GM23248 (cell line): ENCODE measurements at places on chromosomes 6 and 20.

- peak overlapping the region; percentile 97 for H3K4me3 ChIP-seq
- DNase-seq: peak; percentile 92
- H3K4me1 ChIP-seq: peaks cover 14% of the 10 kb centered on the region
- peak overlapping the region; percentile 98 for H3K27ac ChIP-seq
These were observed 2.7 kb upstream of the C6orf62 start for GRCh38 chr6:24721461-24722215.

GRCh38 chr6:131199568-131200272 lies 64.5 kb downstream of the AKAP7 start:
- no peak overlapping the region for H3K4me3 ChIP-seq
- no peak overlapping the region for H3K27ac ChIP-seq
- DNase-seq: peak; percentile 77
- H3K27me3 ChIP-seq: no peaks in the 10 kb centered on the region
- H3K36me3 ChIP-seq: no peaks in the 10 kb centered on the region
- H3K4me1 ChIP-seq: no peaks in the 10 kb centered on the region

DNA sequence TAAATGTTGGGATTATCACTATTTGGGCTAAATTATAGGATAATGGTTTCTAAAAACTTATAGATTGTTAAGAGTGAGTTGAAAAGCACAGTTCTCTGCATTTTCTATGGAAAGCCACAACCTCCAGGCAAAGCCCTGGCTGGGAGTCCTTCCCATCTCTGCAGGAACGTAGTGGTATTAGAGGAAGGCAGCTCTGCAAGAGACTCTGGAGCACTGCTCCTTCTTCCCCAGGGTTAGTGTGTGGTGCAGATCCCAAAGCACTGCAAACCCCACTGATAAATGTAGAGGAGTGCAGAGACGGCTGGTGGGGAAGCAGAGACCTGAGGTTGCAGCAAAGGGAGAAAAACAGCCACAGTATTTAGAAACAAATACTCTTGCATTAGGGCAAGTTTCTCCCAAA lies 225.3 kb downstream of the TINAG start:
- no peak overlapping the region for H3K4me3 ChIP-seq
- DNase-seq: no peak
- H3K27ac ChIP-seq: no peak overlapping the region
- H3K36me3 ChIP-seq: no peaks in the 10 kb centered on the region
- H3K4me1 ChIP-seq: no peaks in the 10 kb centered on the region

DNA sequence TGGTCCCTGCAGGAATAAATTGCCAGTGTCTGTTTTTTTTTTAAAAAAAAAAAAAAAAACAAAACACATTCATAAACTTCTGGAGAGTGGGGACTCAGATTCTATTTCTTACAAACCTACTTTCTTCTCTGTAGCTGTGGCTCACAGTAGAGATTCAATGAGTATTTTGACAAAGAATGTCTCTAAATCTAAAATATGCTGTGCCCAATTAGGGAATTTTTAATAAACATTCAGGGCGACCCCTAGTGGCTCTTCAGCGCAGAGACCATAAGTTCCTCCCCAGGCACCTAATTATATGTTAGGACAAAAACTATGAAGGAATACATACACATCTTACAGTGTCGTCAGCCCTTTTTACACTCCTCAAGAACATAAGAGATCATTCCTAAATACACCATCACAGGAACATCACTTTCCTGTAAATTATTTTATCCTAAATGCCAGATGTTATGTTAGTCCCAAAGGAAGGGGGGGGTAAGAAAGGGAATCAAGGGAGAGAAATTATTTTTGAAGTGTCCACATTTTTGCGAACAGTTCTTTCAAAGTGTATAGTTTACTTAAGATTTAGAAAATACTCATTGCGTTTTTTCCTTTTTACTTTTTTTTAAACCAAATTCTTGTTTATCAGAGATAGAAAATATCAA lies 21.8 kb upstream of the NAA20 start:
- no peak overlapping the region for H3K4me3 ChIP-seq
- peaks cover 36% of the 10 kb centered on the region for H3K36me3 ChIP-seq
- H3K27me3 ChIP-seq: no peaks in the 10 kb centered on the region
- peak; percentile 78 for DNase-seq

DNA sequence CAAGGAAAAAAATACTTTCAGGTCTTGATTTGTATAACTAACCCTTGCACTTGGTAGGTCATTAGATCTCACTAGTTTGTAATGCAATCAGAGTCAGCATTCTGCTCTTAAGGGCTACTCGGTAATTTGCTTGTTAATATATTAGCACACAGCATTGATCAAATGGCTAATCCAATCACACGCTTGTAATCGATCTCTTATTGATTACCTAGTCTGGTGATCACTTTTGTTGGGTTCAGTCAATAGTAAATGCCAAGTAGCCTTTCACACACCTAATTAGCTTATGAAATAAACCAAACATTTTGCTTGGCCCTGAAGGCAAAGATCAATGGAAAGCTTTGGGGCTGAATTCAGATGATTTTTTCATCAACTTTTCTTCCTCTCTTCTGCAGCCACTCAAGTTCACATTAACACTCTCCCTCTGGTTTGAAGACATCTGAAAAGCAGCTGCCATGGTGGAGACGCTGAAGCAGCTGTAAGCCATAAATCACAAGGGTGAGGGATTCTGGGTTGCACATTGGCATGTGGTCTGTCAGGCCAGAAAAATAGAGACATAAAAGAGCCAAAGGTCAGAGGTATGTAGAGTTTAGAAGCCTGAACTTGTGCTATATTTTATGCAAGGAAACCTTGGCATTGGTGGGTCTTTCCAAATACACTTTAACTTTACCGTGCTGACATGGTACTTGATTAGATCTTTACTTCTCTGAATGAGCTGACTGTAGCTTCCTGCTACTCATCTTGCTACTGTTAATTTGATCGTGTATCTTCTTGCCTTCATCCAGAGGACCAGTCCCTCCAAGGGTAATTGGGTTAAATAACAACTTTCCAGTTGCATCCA lies 234.4 kb downstream of the SIM1 start:
- H3K4me1 ChIP-seq: peaks cover 15% of the 10 kb centered on the region
- H3K4me3 ChIP-seq: 0 out of 2 replicates have a peak overlapping the region, but pooled peaks have one; percentile 26
- no peaks in the 10 kb centered on the region for H3K36me3 ChIP-seq
- H3K27ac ChIP-seq: peak overlapping the region; percentile 49
- H3K27me3 ChIP-seq: no peaks in the 10 kb centered on the region
- no peak for DNase-seq

GRCh38 chr6:147287869-147288271 lies 83.7 kb downstream of the STXBP5 start:
- H3K4me3 ChIP-seq: no peak overlapping the region
- peak; percentile 82 for DNase-seq
- H3K4me1 ChIP-seq: peaks cover 22% of the 10 kb centered on the region
- peaks cover 11% of the 10 kb centered on the region; the same call in 1 of the 2 replicates for H3K36me3 ChIP-seq

DNA sequence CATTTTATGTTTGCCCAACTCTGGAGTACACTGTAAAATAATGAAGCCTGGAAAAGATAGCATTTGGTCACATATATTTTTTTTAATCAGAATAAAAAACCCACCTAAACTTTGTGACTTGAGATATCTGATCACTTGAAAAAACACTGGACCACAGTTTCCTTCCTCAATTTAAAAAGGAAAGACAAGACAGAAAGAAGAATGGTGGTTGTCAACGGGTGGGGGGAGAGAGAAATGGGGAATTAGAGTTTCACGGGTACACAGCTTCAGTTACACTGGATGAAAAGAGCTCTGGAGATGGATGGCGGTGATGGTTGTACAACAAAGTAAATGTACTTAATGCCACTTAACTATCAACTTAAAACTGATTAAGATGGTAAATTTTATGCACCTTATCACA lies 14.7 kb upstream of the DST start:
- no peak overlapping the region for H3K27ac ChIP-seq
- H3K4me1 ChIP-seq: peaks cover 25% of the 10 kb centered on the region
- no peak overlapping the region for H3K4me3 ChIP-seq

DNA sequence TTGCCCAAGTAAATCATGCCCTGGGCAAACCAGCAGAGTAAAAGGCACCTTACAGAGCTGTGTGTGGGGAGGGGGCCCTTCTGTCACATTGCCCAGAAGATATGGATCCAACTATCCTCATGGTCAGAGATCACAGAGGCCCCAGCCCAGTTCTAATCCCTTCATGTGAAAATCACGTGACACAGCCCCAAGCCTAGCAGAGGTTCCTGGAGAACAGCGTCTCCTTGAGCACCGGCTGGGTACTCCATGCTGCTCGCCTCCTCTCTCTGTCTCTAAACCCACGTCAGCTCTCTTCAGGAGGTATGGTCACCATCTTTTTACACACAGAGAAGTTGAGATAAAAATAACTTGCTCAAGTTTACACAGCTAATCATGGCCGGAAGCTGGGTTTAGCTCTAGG lies 230.2 kb downstream of the ANKRD60 start:
- H3K36me3 ChIP-seq: no peaks in the 10 kb centered on the region
- no peak for DNase-seq
- peaks cover 33% of the 10 kb centered on the region for H3K4me1 ChIP-seq
- no peak overlapping the region for H3K27ac ChIP-seq
